T follicular helper cell (primary cell): ENCODE measurements at places on chromosomes 12 and 14.

DNA sequence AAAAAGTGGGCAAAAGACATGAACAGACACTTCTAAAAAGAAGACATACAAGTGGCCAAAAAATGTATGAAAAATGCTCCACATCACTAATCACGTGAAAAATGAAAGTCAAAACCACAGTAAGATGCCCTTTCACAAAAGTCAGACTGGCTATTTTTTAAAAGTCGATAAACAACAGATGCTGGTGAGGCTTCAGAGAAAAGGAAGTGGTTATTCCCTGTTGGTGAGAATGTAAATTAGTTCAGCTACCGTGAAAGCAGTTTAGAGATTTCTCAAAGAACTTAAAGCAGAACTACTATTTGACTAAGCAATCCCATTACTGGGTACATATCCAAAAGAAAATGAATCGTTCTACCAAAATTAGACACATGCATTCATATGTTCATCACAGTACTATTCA lies 237.0 kb downstream of the KIF21A start:
- no peak for DNase-seq

DNA sequence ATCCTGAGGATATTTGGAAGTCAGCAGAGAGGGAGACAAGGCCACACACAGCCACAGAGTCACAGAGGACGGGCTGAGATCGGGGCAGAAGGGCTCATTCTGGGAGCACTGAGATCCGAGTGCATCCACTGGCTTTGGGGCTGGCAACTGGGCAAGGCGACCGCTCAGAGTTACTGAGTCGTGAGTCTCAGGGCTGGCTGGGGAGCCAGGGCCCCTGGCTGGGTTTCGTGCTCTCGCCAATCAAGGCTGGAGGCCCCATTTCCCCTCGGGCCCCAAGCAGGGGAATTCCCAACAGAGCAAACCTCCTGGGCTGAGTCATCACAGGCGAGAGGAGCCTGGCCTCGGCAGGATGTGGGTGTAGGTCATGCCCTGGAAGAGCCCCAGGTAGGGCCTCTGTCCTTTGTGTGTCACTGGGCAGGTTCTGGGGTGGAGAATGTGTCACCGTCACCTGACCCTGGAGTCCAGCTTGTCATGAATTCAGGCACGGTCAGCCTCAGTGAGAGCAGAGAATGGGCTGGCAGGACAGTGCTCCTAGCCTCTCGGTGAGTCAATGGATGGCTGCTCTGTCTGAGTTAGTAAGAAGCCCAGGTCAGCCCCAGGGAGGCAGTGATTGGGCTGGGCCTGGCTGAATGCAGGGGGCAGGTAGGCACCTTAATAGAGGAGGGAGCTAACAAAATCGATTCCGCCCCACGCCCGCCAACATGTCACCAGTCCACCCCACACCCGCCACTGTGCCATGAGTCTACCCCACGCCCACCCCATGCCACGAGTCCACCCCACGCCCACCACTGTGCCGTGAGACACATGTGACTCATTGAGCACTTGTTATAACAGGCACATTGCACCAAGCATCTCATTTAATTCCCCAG lies 16.9 kb downstream of the ASB2 start:
- peak; percentile 90 for DNase-seq

DNA sequence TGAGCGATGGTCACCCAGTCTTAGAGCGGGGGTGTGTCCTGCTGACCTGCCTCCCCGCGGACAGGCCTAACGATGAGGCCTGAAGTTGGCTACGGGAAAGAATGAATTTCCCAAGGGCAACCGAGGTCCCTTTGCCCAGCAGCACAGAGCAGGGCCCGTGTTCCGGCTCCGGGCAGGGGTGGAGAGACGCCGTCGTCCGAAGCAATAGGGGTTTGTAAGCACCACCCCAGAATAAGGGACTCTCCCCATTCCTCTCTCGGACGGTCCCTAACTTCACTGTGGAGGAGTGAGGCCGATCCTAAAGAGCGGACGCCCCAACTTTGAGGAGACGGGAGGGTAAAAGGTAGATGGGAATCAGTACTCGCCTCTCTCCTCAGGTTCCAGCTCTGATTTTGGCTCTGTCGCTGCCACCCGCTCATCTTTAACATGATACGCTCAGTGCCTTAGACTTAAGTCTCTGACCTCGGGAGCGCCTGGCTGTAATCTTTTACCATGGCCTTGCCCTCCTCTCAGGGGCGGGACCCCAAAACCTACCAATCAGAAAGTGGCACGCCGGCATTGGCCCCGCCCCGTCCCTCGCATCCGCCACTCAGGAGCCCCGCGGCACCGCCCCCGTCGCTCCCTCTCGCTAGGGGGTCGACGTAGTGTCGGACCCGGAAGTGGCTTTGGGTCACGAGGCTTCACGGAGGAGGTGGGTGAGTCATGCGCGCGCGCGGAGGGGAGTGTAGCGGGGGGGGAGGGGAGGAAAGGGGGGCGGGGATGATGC lies at the start of gene DDIT3:
DDIT3 (minus strand) TSS at position 462 of the 766 bp plus-strand sequence. CDS start 3,108 bp downstream, outside the sequence.
- DNase-seq, result peak; percentile 100

- DNase-seq, result no peak
These were observed 344 bp downstream of the SPTLC2 start for GRCh38 chr14:77616133-77616453.

DNA sequence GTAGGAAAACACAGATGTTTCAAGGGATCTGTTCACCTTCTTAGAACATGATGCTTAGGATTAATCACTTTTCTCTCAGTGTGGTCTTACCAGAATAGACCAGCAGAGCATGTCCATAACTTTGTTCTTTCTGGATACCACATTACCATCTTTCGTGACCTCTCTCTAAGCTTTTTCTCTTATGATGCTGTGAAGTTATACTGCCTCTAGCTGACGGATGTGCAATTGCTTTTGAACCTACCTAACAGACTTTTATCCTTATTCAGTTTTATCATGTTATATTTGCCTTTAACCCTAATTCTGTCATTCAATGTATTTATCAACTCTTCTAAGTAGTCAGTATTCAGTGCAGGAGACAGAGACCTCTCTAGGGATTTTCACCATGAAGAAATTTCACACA lies 246.7 kb downstream of the DACT1 start:
- no peak for DNase-seq

- no peak for DNase-seq
These were observed 747.4 kb downstream of the VRK1 start for GRCh38 chr14:97544571-97544970.

- DNase-seq, result peak; percentile 98
These were observed at the start of gene FAM222A for GRCh38 chr12:109713187-109714070. TSS of gene FAM222A (plus strand) at chr12:109713825. CDS start at chr12:109744147, 30,322 bp downstream.

- peak; percentile 3 for DNase-seq
These were observed 95.9 kb upstream of the PPP2R5C start for GRCh38 chr14:101665478-101666078.

DNA sequence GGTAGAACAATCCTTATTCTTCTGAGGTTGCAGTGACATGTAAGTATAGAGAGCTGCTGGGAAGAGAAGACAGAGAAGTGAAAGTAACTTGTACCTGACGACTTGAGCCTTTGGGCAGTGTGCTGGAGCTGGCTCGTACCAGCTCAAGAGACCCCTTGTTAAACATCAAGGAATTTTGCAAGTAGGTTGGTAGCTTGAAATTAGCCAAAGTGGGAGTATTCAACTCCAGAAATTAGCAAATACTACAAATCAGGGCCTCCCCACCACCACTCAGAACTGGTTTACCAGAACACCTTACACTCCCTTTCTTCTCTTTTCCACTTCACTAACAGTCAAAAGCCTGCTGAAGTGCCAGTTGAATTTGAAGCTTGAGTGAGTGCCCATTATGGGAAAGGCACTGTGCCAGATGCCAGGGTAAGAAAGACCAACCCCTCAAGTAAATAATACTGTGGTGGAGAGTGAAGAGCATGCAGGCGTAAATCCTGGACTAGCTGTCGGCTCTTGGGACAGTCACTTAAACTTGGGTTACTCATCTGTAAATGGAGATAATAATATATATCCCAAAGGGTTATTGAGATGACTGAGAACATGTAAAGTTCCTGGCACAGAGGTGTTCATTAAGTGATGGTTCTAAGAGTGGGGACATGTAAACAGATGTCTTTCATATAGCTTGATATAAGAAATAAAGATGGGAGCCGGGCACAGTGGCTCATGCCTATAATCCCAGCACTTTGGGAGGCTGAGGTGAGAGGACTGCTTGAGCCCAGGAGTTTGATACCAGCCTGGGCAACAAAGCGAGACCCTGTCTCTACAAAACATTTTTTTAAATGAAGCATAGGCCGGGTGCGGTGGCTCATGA lies 27.0 kb upstream of the EID3 start:
- DNase-seq, result no peak
